HCT116 (cell line): ENCODE measurements at places on chromosomes 2 and 18. TPM values are rescaled to one million over a fixed set of nuclear protein-coding genes. Genes with fewer than 3 reads are reported as not detected.

ALPI gene
- not detected for total RNA-seq

CXCR1 gene
- not detected for total RNA-seq

DNA sequence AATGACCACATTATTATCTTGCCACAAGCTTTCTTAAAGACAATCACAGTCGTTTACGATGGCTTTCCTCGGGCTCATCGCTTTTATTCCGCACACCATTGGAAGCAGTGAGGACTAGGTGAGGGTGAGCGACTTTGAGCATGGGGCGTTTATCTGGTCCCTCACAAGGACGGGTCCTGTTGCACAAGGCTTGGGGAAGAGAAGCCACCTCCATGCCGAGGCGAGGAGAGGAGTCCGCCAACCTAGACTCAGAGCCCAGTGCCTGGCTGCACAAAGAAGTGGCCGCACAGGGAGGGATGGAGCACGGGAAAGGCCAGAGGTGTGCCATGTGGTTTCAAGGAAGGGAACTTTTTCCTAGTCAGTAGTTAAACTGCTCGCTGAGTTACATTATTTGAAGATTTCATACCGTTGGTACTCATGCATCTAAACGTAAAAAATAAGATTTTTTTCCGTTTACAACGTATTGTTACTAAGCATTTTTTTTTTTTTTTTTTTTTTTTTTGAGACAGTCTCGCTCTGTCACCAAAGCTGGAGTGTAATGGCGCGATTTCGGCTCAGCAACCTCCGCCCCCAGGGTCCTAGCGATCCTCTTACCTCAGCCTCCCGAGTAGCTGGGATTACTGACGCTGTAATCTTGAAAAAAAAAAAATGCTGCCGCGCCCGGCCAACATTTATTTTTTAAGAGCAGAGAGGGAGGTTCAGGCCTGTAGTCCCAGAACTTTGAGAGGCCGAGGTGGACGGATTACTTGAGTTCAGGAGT, 849 bp upstream of the CYP27C1 start:
- no peak for DNase-seq

DNA sequence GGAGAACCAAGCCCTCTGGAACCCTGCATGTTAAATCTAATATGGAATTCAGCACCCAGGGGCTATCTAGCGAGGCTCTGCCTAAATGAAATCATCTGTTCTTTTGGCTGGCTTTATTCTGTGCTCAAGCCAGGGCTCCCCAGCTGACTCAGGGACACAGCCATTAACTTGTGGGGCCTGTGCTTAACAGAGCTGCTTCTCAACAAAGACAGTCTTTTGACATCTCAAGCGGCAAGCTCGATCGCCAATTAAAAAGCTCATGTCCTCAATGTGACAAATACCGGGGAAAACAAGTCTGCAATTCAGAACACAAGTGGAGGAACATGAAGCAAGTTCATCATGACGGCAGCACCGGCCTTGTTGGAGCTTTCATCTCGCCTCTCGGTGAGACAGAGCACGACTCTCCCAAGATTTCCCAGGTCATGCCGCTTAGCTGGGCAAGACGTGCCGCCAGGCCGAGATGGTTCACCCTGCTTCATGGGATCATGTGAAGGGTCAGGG, 64.9 kb downstream of the KLHL29 start:
- DNase-seq, result no peak

NCK2 gene
- 26.7 TPM for total RNA-seq

DNA sequence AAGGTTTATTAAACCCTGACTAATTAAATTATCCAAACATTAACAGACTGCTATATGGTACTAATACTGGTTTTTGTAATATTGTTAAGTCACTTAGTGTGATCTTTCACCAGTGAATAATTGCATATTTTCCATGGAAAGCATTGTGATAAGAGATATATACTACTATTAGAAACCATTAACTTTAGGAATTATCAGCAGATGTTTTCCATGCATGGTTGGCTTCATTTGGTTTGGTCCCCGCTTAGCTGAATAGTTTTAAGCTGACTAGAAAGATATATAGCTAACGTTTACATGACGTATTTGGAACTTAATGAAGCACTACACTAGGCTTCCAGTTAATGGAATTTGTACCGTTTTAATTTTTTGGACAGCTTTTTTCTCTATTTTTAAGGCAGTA, 37.9 kb downstream of the LCLAT1 start:
- DNase-seq, result no peak

SLC5A7 gene
- not detected for total RNA-seq

- no peak for DNase-seq
Measured at GRCh38 chr2:8422450-8422800, 259.4 kb upstream of the ID2 start.

DNA sequence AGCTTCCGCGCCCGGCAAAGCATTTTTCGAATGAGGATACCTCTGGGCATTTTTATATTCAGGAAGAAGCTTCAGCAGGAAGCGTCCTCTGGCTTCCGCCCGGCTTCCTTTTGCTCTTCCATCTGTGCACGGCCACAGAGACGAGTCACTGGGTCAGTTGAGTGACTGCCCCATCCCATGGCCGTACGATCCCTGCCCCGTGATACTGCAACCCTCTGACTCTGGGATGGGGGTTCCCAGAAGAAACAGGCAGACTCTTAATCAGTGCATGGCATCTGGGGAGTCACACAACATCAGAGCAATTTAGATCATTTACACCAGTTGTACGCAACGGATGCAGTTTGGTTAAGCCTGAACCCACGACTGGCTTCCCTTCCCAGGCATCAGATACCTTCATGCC, 40.9 kb downstream of the SLC4A3 start:
- no peak for DNase-seq

GRCh38 chr18:71036783-71037182, 747.9 kb downstream of the SOCS6 start:
- DNase-seq, result no peak

DNA sequence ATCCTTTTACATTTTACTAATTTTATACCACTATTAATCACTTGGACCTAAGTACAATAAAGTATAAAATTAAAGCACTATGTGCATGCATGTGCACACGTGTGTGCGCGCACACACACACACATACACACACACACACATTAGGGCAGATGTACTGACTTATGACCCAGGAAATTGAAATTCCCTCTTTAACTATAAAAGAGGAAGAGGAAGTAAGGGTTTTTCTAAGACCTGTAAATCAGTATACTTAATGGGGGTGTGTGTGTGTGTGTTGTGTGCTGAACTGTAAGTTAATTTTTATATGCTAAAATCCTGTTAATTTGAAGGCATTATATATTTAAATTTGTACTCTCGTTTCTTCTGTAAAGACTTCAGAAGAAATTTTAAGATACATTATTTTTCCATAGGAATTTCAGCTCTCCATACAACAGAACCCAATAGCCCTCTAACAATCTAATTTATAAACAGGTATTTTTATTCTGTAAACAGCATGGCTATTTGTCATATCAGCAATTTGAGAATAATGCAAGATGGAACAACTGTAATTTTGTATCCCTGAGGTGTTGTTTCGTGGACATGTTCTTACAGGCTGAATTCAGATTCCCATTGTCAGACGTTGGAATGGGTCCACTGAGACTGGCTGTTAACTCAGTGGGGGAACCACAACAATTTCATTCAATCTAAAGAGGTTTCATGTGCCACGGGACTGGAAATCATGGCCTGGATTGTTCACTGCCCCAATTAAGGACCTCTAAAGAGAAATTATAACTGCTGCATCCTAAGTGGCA, 90.9 kb downstream of the PLA2R1 start:
- no peak for DNase-seq

NAT8 gene
- total RNA-seq, result not detected

NEURL3 gene
- total RNA-seq, result not detected

DNA sequence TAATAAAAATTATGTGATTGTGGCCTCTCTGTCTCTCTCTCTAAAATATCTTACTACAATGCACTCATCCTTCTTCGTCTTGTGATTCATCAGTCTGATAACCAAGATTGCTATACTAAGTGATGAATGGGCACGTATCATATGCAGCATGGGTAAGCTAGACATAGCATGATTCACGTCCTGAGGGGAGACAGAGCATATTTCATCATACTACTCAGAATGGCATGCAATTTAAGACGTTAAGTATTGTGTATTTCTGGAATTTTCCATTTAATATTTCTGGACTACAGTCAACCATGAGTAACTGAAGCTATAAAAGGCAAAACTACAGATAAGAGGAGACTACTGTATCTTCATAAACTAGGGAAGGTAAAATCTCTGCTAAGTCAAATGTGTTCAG, 97.0 kb upstream of the CD226 start:
- peak; percentile 37 for DNase-seq

GRCh38 chr2:101679801-101680487, 17.6 kb upstream of the MAP4K4 start:
- no peak for DNase-seq

FAM237A gene
- not detected for total RNA-seq

- DNase-seq, result no peak
Measured at GRCh38 chr18:46283268-46283667, 179.1 kb downstream of the HAUS1 start.

DNA sequence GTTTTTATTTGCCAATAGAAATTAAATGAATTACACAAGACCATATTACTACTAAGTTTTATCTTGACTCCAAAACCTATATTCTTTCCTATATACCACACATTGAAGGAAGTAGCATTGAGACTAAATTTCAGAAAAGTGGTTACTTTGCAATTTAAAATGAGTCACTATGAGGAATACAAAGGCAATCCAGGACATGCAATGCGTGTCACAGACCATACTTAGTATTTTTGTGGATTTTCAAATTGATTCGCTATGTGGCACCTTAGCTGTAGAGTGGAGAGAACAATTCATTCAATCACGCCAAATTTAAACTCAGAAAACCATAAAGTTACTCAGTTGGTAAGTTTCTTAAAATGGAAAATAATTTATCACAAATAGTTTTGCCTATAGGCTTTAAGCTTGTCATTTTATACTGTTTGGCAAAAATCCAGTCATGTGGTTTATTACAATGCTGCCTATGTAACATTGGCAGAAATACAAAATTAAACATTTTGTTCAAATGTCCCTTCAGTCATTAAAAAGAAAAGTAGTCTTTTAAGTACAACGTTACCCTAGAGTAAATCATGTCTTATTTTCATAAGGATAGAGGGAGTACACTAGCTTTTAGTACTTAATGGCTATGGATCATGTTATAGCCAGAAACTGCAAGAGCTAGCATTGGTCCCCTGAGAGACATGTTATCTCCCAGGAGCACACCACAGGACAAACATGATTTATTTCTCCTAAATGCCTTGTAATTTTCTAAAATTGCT, 222.8 kb upstream of the CDH7 start:
- no peak for DNase-seq

- no peak for DNase-seq
Measured at GRCh38 chr2:239392072-239392357, 8.8 kb downstream of the HDAC4 start.

GRCh38 chr18:23107718-23108117, 27.6 kb upstream of the CABLES1 start:
- no peak for DNase-seq

DNA sequence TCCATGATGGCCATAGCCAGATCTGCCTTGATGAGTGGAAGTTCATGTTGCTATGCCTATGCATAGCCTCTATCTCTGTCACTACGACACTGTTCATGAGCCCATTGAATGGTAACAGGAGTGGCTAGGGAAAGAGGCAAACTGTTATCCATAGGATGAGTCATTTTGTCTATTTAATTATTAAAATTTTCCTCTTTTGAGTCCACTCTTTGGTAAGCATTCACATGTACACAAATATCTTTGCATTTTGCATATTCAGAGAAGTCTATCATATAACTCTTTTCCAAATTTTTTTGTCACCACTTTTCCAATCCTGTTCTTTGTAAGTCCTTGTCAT, 364.4 kb downstream of the KCNJ3 start:
- no peak for DNase-seq

DNA sequence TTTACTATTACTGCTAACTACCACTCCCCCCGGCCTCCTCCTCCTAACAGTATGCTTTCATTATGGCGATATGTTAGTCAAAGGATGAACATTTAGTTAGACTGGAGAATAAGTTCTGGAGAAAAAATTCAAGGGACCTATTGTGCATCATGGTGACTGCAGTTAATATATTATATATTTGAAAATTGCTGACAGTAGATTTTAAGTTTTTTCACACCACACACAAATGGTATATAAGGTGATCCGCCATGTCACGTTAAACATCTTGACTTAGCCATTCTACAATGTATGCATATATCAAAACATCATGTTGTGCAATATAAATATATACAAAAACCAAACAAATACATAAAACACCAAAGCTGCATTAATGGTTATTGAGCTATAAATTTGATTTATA, 873.7 kb downstream of the CNTNAP5 start:
- no peak for DNase-seq

KCNG2 gene
- not detected for total RNA-seq
